IMR-90 (cell line): ENCODE measurements at places on chromosomes 2 and 18. TPM values are rescaled to one million over a fixed set of nuclear protein-coding genes. Genes with fewer than 3 reads are reported as not detected.

The UNC80 gene
- polyA plus RNA-seq: not detected in 2 replicates

The LOXL3 gene
- polyA plus RNA-seq: 21.8 and 23.4 TPM in 2 replicates

The ALKAL2 gene
- polyA plus RNA-seq: not detected in 2 replicates

GRCh38 chr2:170943041-170943440, 14.0 kb downstream of the GORASP2 start:
- DNase-seq: no peak

DNA sequence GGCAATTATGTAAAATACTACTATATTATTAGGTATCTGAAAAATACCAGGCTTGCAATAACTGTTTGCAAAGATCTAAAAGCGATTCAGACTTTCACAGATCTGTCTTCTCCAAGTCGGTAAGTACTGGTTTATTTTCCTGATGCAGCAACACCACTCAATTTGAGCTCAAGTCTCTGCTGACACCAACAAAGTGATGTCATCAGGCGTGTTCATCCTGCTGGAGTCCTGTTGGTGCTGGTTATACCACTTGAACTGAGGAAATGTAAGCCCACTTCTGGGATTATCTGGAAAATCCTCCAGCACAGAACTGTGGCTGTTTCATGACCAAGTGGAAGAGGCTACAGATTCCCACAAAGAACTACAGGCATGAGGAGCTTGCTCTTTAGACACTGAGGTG, 267.6 kb downstream of the BCL2 start:
- no peak for DNase-seq
